ENCODE measurements at places on chromosomes 5 and 9.

- DNase-seq: no peak
Observed at GRCh38 chr5:158840193-158840592, 259.5 kb downstream of the EBF1 start.

- DNase-seq: no peak
Observed at GRCh38 chr5:54778783-54779182, 206.6 kb downstream of the ESM1 start.

DNA sequence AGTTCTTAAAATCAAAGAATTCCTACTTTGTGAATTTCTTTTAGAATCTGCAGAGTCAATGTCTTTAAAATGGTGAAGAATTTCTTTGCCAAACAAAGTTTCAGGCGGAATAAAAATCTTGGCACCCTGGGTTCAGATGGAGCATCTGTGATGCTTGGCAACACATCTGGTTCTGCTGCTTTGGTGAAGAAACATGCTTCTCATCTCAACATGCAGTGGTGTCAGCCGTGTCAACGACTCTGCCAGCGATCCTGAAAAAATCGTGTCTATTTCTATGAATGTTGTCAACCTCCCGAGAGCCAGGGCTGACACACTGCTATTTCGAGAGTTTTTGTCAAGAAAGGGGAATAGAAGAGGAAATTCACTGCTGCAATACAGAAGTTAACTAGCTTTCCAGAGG is 151.5 kb downstream of the SLF1 start:
- DNase-seq: no peak

DNA sequence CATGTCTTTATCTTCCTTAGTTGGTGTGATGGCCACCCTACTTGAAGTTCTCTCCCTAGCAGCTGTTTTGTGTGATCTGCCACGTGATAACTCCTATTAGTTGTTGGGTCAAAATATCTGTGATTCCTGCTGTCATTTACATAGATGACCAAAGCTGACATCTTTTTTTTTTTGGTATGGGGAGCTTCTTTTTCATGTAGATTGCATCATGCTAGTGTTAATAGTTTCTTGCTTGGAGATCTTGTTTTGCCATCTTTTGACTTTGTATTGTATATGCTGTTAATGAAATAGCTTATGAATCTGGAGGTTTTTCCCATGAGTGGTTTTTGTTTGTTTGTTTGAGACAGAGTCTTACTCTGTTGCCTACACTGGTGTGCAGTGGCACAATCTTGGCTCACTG is 243.8 kb downstream of the KDM4C start:
- DNase-seq: no peak

- DNase-seq: no peak
Observed at GRCh38 chr9:123505496-123505895, 149.5 kb downstream of the CRB2 start.

GRCh38 chr9:89629081-89629976 is 24.5 kb downstream of the GADD45G start:
- no peak for DNase-seq
